ENCODE measurements at places on chromosomes 4 and X.

DNA sequence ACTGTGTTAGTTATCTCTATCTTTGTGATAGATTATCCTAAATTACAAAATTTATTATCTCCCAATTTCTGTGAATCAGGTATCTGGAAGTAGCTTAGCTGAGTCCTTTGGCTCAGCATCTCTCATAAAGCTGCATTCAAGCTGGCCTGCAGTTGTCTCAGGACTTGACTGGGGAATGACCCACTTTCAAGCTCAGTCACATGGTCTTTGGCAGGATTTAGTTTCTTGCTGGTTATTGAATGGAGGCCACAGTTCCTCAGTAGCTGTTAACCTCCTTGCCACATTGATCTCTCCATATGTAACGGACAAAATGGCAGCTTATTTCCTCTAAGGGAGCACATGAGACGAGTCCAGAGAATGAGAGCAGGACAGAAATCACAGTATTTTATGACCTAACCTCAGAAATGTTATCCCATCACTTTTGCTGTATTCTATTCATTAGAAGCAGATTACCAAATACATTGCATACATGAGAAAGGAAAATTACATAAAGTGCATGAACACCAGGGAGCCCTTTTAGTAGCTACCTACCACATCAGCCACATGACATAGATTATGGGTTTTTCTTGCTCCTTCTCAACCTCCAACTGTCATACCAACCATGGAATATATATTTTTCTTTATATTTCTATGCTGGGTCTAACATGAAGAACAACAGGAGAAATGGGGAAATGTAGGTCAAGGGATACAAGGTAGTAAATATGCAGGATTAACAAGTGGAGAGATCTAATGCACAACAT is 730.1 kb downstream of the CCSER1 start:
- DNase-seq, result no peak

- DNase-seq, result no peak
These were observed 133.0 kb downstream of the GPC3 start for GRCh38 chrX:133852401-133852800.

GRCh38 chr4:1658146-1658545 is 26.0 kb downstream of the FAM53A start:
- DNase-seq, result no peak

- no peak for DNase-seq
These were observed 3.7 kb upstream of the GABRA2 start for GRCh38 chr4:46393606-46394005.

DNA sequence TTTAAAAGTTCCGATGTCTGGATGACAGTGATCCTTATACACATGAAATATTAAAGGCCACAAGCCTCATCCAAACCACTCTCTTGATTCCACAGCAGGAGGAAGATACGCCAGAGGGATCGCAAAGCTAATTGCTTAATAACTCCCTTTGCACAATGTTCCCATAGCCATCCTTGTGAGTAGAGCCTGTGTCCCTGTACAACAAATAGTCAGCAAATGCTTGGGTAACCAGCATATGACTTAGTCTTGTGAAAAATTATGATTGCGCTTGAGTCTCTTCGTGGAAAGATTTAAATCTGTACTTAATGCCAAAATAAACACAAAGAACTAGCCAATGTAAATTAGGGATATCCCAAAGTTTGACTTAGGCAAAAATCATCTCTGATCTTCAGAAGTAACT is 31.5 kb downstream of the SLC9A7 start:
- no peak for DNase-seq

DNA sequence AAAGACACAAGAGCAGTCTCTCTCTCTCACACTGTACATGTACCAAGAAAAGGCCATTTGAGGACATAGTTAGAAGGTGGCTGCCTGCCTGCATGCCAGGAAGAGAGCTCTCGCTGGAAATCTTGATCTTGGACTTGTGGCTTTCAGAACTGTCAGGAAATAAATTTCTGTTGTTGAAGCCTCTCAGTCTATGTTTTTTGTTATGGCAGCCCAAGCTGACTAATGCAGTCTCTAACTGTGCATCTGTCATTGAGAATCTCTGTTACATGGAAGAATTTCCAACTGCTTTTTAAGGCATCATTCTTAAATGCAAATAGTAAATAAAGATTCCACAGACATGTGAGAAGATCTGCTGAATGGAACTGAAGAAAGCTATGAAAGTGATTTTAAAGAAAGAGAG is 198.3 kb downstream of the PCDH10 start:
- no peak for DNase-seq

DNA sequence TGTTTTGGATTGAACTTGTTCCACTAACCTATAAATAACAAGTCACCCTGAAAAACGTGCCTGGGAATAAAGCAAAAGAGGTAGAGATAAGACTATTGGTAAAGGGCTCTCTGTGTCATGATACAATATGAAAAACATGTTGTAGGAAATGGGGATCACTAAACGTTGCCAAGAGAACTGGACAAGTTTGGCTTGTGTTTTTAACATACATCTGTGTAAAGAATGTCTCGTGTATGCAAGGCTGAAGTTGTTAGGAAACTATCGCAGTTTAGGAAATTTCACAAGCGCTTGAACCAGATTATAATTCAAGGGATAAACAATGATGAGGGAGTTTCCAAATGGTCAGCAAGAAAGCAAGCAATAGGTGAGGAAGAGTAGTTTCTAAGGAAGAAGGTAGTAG is 655.8 kb downstream of the PCDH7 start:
- DNase-seq, result no peak

GRCh38 chr4:177574446-177574845 is 132.2 kb upstream of the AGA start:
- DNase-seq, result no peak

GRCh38 chr4:128288689-128289106 is 1.1 kb upstream of the PGRMC2 start:
- peak; percentile 0 for DNase-seq

GRCh38 chrX:84046403-84046984 is 141.5 kb downstream of the RPS6KA6 start:
- no peak for DNase-seq

- DNase-seq, result no peak
These were observed 8.8 kb upstream of the BEX3 start for GRCh38 chrX:103367502-103367901.

DNA sequence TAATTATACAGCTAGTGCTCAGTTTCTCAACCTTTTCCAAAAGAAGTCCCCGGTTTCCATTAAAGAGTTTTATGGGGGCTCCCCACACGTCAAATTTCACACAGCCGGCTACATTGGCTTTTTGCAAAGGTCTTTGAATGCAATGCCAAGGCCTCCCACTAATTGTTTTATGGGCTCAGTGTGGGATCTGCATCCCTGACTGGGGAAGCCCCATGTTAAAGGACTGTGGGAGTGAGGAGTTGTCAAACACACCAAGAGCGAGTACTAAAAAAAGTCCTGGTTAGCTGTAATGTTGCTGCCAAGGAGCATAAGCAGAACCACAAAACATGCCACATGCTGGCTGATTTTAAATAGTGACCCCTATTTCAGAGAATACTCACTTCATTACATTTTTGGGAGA is 162.6 kb downstream of the BMPR1B start:
- no peak for DNase-seq

DNA sequence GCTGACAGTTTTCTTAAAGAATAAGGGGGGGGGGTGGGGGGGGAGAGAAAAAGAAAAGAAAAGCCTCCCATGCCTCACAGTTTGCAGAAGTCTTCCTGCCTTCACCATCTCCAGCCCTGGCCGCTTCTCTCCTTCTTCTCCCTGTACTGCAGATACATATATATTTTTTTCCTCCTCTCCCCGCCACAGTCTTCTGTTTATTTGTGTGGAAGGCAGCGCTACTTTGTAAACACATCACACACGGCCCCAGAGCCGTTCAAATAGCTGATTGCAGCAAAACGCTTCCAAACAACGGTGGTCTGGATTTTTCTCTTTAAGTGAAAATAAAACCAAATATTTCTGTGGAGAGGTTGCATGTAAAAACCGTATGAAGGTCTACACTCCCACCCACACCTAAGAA is 732 bp downstream of the NLGN4X start:
- DNase-seq, result no peak

DNA sequence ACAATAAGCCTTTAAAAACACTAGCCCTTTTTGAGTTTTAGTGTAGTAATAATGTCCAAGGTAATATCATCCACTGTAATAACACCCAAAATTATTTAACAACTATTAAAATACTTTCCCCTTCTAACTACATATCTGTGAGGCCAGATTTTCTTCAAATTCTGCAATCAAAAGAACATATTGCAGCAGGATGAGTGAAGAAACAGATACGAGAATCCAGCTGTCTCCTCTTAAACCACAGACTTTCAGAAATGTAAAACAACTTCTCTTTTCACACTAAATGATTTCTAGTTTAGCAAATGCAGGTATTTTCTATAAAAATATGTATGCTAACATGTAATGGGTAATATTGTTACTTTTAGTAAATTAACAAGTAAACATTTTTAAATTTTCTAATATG is 148.9 kb downstream of the PRDM5 start:
- no peak for DNase-seq

GRCh38 chr4:137851435-137851834 is 319.1 kb upstream of the PCDH18 start:
- no peak for DNase-seq

GRCh38 chr4:65083076-65083475 is 587.2 kb downstream of the EPHA5 start:
- no peak for DNase-seq

DNA sequence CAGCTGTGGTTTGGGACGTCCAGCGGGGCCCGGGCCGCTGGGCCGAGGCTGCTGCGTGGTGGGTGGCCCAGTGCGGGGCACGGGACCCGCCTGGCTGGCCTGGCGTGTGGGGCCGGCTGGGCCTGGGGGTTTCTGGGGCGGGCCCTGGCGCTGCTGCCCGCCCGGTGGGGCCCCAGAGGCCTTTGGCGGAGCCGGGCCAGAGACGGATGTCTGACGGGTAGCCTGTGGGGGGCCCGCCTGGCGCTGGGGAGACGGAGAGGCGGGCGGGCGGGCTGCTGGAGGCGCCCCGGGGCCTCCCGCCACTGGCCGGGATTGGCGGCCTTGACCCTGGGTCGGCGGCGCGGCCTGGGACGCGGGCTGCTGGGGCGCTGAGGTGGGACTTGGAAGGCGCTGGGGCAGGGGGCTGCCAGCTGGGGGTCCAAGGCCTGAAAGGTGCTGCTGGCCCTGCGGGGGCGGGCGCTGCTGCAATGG is 8.1 kb upstream of the TIMP1 start:
- DNase-seq, result no peak

DNA sequence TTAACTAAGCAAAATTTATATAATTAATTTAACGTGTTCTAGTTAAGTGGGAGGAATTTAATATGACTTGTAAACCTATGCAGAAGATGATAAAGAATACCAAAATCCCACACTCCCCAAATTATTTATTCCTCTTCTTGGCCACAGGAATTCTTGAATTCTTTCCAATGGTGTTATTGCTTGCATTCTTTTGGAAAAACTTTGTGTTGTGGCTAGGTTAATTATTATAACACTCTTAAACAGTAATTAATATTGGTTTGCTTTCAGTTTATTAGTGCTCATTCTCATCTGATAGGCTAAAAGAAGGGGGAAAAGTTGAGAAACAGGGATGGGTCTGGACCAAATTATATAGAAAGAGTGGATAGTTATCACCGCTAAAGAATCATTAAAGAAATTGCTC is 141.5 kb upstream of the PABPC4L start:
- DNase-seq, result no peak

DNA sequence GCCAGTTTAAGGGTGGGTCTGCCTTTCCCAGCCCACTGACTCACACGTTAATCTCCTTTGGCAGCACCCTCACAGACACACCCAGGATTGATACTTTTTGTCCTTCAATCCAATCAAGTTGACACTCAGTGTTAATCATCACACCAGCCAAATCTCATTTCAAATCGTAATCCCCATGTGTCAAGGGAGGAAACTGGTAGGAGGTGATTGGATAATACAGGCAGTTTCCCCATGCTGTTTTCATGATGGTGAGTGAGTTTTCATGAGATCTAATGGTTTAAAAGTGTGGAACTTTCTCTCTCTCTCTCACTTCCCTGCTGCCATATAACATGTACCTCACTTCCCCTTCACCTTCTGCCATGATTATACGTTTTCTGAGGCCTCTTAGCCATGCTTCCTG is 647.2 kb upstream of the FRG1 start:
- no peak for DNase-seq

GRCh38 chrX:105477351-105477750 is 256.9 kb upstream of the TEX13A start:
- no peak for DNase-seq

- DNase-seq, result no peak
These were observed 18.0 kb upstream of the PDHA2 start for GRCh38 chr4:95821867-95822266.

GRCh38 chr4:184815046-184815877 is 10.5 kb downstream of the ACSL1 start:
- DNase-seq, result no peak

- peak; percentile 11 for DNase-seq
These were observed 2.5 kb downstream of the CACNA1F start for GRCh38 chrX:49230500-49231232.

- no peak for DNase-seq
These were observed 13.4 kb downstream of the TRPC3 start for GRCh38 chr4:121938282-121939092.

- no peak for DNase-seq
These were observed 321.7 kb upstream of the FSTL5 start for GRCh38 chr4:162485486-162485885.

DNA sequence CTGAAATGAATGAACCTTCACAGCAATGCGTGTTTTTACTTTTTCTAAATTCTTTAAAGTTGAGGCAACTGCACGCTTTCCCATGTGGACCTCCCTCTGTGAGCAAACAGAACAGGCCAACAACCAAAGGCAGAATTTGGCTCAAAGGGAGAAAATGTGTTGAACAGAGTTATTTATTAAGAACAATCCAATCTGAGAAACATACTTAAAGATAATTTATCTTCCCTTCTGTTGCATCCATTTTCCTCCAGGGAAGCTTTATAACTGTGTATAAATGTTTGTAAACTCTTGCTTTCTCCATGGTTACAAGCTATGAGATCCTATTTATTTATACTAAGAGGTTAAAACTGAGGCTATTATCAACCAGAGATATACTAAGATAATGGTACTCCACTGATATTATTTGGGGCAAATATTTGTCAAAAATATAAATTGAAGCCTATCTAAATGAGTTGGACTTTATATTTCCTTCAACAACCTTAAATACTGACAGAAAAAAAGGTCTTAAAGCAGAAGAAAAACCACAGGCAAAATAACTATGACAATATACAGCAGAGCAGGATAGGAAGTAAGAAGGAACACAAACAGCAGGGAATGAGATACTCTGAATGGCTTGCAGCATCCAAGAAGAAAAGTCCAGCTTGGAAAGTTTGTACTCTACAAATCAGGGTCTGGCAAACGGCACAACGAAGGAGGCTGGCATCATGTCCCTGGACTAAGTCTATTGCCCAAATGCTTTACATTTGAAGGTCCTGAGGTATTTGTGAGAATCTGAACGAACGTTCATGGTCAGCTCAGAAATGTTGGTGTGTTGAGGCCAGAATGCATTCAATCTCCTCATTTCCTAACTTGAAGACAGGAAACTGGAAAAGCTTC is 663.2 kb upstream of the INTU start:
- DNase-seq, result no peak

GRCh38 chr4:121705521-121705920 is 8.7 kb upstream of the ANXA5 start:
- no peak for DNase-seq

GRCh38 chrX:138853936-138854335 is 142.4 kb upstream of the FGF13 start:
- no peak for DNase-seq

GRCh38 chr4:18021470-18021719 is 160 bp downstream of the LCORL start:
- DNase-seq, result no peak

GRCh38 chr4:81844717-81845116 is 373.0 kb upstream of the RASGEF1B start:
- peak; percentile 49 for DNase-seq
